ENCODE measurements at places on chromosomes 16 and 17.

- DNase-seq, result no peak
Observed at GRCh38 chr16:89519881-89520280, 11.7 kb downstream of the SPG7 start.

- DNase-seq, result no peak
Observed at GRCh38 chr17:63491977-63492618, 15.2 kb downstream of the ACE start.

DNA sequence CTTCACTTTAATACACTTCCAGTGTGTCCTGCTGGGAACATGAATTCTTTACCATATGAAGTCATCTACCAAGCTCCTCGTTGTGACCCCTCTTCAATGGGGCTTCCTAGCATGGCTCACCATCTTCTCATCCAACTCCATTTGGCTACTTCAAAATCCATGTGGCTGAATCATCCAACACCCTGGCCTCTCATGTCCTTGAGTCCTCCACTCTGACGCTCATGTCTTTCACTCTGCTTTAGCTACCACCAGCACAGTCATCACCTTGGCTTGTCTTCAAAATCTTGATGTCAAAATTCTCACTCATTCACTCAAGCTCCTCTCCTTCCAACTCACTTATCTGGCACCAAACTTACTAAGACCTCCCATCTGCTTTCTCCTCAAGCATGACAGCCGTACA lies 35.8 kb downstream of the AMFR start:
- DNase-seq, result no peak

- no peak for DNase-seq
Observed at GRCh38 chr17:51481370-51481769, 221.0 kb downstream of the UTP18 start.

DNA sequence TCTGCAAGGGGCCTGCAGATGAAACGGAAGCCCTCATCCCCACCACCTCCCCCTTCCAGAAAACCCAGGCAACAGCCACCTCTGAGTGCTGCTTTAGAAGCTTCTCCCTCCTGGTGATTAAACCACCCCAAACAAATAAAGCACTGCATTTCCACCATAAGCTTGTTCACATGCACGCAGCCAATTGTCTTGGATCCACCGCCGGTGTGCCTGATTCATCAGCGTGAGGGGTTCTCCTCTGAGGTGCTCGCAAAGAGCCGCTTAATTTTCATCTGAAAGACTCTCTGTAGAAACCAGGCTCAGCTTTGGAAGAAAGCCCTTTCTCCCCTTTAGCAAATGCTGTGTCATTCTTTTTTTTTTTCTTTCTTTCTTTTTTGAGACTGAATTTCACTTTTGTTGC lies 155.2 kb upstream of the EEF2KMT start:
- no peak for DNase-seq

DNA sequence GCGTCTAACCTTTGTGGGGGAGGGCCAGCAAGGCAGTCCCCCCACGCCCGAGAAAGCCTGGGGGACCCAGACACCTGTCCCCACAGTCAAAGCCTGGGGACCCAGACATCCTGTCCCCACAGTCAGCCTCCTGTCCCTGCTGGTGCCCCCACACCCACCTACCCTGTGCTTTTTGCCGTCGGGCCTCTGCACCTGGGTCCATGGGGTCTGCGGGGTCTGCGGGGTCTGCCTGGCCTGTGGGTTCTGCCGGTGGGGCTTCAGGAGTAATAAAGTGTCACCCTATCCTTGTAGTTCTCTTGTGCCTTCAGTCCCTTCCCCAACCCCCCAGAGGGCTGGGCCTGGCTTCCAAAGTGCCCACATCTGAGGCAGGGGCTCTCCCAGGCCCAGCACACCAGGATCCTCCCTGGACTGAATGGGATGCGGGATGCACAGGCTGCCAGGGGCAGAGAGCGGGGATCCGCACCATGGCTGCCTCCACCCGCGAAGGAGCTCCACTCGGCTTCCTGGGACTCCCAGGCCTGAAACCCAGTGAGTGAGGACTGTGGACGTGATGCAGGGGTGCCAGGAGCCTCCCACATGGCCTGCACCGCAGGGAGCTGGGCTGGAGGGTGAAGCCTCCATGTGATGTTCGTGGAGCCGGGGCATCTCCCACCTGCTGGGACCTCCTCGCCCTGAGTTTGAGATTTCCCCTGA lies 16.3 kb upstream of the DPEP1 start:
- no peak for DNase-seq

DNA sequence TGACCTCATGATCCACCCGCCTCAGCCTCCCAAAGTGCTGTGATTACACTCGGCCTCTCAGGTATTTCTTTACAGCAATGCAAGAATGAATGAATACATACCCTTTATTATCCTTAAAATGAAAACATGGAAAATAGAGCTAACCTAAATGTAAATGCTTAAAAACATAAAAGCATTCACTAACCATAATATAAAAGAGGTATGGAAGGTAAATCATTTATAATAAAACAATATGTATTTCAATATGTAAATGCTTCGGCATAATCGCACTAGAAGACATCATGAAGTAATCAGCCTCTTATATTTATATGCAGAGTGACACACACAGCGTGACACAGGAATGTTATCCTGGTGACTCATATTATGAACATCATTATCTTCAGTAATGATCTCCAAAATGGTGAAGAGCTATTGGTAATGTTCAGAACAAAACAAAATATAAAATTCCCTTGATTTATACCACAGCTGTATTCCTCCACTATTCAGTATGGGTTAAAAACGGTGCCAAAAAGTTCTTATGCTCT lies 53.9 kb downstream of the AIPL1 start:
- DNase-seq, result no peak

- DNase-seq, result no peak
Observed at GRCh38 chr17:78114831-78115723, 13.5 kb downstream of the TMC6 start.

DNA sequence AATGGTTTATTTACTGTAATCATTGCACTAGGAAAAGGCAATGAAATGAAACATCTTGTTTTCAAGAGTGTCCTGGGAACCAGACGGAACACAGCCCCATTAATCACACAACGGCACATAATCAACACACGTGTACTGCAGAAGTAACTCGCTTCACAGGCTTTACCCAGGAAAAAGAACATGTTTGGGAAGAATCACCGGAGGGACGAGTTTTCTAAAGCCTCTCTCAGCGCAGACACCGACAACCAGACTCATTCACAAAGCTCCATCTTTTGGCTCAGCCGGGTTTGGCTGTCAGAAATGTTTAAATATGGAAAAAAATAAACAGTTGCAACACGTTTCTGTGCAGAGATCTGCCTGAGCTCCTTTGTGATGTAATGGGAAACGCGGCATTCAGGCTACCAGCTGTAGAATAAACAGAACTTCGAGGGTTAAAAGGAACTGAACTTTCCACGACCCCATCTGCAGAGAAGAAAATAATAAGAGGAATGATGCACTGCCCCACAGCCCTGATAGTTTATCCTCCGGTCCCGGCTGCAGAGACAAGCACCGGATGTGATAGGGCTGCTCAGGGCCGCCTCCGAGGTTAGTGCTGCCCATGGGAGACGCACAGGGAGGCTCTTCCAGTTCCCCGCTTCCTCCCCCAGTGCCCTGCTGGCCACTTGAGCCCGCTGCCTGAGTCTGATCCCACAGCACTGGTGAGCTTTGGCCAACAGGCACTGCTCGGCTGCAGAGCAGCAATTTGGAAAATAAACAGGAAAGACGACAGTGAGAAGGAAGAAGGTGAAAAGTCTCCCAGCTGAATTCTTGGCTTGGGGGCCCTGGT lies 119.8 kb downstream of the HIC1 start:
- no peak for DNase-seq

DNA sequence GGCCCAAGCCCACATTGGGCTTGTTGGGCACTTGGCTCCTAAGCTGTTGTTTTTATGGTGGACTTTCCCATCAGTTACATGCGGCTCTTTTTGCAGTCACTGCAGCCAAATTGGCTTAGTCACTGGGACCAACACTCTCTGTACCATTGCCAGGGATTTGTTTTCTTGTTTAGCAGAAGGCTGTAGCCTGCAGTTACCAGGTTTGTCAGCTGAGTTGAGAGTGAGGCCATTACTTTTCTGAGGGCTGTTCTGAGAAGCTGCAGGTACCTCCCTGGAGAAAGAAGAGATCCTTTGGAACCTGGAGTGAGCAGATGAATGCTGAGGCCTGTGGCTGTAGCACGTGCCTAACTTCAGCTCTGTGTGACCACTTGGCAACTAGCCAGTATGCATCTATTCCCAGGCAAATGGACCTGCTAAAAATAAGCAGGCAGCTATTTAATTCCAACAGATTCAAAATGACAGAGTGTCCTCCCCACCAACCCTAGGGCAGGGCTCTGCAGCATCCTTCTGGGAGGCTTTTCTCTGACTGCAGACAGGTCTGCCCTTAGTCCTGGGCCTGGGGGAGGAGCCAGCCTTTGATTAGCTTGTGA lies 12.9 kb downstream of the AKAP1 start:
- no peak for DNase-seq

- no peak for DNase-seq
Observed at GRCh38 chr17:19448341-19449268, 37.6 kb downstream of the RNF112 start.

- no peak for DNase-seq
Observed at GRCh38 chr17:78128551-78129350, at the start of gene TMC6. Gene TMC6, minus strand, starts transcription at chr17:78128755. Its CDS starts 1,923 bp downstream, at chr17:78126832.

DNA sequence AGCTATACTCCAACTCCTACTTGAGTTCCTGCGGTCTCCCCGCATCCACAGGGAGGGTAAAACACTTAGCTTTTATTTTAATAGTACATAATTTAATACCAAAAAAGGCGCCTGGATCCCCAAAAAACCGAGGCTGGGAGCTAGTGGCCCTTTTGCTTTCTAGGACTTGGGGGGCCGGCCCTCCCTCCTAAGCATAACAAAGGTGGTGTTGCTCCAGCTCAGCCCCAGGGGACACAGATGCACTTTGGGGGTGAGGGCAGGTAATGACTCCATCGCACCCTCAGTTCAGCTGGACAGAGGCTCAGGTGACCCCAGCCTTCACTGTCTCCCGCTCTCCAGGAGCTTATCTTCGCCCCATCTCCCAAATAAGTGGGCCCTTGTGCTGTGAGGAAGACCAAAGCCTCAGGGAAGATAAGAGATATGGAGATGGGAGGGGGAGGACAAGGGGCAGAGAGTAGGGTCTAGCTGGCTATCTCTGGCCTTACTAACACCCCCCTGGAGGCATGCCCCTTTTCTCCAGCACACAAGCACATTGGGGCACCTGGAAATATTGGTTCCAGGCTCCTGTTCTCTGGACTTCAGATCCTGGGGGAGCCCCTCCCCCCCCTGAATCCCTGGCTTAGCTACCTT lies 2.8 kb upstream of the NHERF1 start:
- no peak for DNase-seq

DNA sequence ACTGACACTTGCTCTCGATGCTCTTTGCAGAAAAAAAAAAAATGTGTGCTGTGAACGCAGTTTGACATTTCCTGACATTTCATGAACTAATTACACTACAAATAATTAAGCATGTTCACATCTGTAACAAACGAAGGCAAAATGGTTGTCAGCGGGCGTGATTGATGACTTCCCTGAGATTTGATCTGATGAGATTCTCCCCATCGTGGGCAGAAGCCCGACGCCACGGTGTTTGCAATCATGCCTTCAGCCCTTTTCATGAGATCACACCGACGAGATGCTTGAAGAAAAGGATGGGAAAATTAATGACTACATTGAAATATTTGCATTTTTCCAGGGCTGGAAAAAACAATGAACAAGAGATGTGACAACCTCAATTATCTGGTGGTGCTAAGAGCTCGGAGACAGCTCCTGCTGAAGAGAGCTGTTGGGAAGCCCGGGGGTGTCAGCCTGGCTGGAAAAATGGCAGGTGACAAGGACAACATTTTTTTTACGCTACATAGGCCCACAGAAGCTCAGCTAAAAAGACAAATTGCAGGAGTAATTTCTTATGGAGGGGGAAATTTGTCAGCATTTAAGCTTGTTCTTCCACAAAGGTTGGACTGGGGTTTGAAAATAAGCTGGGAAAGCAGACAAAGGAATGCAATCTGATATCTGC lies 259.4 kb upstream of the IRX3 start:
- DNase-seq, result no peak

- DNase-seq, result no peak
Observed at GRCh38 chr16:76661691-76662235, 384.6 kb downstream of the CNTNAP4 start.

DNA sequence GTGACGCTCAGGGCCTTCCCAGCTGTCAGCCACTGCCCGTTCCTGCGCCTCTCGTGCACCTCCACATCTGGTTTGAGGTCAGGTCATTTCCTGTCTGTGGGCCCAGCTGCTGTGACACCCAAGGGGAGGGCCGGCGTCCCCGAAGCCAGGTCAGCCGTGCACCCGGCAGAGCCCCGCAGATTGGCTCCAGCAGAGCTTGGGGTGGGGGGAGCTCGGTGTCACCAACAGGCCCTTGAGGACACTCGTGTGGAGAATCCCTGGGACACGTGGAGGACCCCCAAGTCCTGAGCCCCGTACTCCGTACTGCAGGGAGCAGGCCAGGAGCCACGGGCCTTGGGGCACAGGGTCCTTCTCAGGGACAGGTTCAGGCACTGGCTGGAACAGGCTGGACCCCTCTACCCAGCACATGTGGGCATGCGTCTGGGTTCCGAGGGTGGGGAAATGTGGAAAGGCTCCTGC lies 4.8 kb downstream of the SPATA2L start:
- no peak for DNase-seq

- DNase-seq, result no peak
Observed at GRCh38 chr16:13806671-13807070, 113.3 kb upstream of the ERCC4 start.

- no peak for DNase-seq
Observed at GRCh38 chr17:81402981-81403467, 7.8 kb downstream of the BAHCC1 start.

DNA sequence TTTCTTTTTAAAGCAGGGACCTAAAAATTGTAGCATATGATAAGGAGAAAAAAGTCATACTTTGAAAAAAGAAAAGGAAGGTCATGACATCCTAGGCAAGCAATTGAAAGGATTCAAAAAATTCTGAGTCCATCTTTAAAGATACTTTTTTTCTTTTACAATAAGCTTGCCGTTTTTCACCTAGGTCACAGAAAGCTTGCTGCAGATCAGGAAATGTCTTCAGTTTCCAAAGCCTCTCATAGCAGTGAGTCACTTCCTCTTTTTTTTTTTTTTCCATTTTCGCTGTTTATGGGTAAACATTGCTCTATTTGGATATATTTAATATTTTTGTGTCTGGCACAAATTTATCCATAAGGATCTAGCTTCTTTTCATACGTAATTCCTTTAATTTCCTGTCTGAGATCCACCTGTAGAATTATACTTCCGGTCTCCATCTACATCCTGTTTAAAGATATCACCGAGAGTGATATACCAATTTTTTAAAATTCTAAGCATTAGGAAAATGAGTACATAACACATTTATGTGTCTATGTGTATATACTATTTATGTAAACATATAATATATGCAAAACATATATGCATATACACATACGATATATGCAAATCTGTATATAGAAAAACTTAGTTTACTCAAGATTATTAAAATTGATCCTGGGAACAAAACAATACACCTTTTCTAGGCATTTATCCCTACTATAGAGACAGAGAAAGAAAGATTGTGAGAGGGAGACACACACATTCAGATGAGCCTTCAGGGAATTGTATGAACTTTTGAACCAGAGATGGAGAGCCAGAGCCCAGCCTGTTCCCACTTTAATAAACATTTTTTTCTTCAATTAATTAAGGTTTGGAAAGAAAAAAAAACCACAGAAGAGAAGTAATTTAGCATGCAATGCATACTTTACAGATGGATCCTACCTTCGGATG lies 134.4 kb downstream of the SKAP1 start:
- DNase-seq, result no peak

- DNase-seq, result no peak
Observed at GRCh38 chr16:82265809-82266208, 95.8 kb upstream of the MPHOSPH6 start.

GRCh38 chr17:80455336-80455710 lies 21.1 kb downstream of the NPTX1 start:
- DNase-seq, result no peak
